Stimulated activated CD8-positive, alpha-beta memory T cell treated with anti-CD3 and anti-CD28 coated beads, Interleukin-15, amount 100 ng/mL, for 48 hours (primary cell): ENCODE measurements at places on chromosomes 11 and 22.

DNA sequence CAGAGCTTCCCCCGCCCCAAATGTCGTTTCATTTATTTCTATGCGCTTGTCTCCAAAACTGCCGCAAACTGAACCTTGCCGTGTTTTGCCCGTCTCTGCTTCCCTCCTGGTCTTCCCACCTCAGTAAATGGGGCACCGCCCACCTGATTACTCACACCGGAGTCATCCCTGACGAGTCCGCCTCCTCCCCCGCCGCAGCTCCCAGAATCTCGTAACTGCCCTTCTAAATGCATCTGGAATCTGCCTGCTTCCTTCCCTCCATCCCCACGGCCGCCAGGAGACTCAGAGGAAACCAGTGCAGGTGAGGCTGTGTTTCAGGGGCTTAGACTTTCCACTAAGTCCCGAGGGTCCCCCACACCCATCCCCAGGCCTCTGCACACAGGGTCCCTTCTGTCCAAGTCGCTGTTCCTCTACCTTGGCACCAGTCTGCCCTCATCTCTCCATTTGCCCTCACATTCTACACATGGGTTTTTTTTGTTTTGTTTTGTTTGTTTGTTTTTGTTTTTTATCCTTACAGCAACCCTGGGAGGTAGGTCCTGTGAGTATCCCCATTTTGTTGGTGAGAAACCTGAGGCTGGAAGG is 62.6 kb upstream of the PHF21B start:
- no peak for DNase-seq

DNA sequence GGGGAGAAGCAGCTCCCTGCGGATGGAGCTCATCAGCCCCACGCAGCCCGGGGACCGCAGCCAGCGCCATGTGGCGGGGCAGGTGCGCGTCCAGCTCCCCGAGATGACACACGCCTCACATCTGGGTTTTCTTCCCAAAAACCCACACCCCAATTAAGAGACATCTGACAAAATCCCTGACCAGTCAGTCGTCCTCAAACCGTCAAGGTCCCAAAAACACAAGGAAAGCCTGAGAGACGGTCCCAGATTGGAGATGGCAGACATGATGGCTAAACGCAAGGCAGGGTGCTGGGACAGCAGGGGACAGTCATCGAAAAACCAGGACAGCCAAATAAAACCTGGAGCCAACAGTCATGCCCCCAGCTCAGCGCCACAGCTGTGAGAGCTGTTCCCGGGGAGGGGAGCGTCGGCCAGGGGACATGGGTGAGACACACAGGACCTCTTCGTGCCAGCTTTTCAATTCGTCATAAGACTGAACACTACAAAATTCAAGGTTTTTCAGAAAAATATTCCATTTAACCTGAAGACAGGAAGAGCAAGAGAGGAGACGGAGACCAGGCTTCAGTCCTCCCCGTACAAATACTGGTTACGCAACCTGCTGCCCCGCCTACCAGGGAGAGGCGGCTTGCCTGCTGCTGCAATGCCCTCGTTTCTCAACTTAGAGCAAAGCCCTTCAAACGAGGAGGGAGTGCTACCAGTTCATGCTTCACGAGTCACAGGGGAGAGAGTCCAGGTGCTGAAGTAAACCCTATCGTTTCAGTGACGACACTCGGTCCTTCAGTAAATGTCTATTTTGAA is 10.5 kb downstream of the TOLLIP start:
- no peak for DNase-seq

- no peak for DNase-seq
Observed at GRCh38 chr11:115691030-115691429, 186.8 kb upstream of the CADM1 start.

DNA sequence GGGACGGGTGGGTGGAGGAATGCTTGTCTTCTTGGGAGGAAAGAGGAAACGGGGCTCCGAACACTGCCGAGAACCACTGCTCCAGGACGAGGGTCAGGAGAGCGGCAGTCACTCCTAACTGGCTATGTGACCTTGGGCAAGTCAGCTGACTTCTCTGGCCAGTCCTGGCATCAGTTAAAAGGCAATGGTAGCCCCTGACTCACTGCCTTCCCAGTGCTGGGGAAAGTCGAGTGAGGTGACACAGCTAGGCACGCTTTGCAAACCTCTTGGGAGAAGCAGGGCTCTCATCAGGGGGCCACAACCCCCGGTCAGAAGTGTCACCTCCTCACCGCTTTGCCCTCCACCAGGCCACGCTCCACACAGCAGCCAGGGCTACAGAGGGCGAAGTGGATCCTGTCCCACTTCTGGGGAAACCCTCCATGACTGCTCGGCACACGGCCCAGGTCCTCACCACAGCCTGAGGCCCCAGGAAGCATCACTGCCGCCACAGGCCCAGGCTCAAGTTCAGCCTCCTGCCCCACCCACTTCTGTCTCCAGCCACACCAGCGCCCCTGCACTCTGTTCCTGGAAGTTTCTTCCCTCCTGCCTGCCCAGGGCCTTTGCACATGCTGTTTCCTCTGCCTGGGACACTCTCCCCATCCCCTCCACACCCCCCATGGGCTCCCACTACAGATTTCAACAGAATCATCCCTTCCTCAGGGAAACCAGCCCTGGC is 16.3 kb downstream of the IL2RB start:
- DNase-seq = no peak

DNA sequence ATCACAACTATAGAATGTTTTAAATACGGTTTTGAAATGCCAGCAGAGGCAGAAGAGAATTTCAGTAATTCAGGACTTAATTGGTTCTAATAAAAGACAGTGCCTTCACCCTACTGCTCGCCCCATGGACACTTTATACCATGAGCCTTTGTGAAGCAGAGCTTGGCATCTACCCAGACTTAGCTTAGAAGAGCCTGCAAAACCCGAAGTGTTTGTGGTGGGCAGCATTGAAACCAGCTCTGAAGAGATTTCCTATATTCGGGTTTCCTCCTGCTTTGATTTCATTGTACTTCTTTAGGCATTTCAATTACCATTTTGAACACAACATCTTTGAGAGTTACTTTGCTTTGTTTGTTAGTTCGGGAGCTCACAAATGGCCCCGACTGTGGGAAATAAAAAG is 185.1 kb upstream of the MTNR1B start:
- no peak for DNase-seq

DNA sequence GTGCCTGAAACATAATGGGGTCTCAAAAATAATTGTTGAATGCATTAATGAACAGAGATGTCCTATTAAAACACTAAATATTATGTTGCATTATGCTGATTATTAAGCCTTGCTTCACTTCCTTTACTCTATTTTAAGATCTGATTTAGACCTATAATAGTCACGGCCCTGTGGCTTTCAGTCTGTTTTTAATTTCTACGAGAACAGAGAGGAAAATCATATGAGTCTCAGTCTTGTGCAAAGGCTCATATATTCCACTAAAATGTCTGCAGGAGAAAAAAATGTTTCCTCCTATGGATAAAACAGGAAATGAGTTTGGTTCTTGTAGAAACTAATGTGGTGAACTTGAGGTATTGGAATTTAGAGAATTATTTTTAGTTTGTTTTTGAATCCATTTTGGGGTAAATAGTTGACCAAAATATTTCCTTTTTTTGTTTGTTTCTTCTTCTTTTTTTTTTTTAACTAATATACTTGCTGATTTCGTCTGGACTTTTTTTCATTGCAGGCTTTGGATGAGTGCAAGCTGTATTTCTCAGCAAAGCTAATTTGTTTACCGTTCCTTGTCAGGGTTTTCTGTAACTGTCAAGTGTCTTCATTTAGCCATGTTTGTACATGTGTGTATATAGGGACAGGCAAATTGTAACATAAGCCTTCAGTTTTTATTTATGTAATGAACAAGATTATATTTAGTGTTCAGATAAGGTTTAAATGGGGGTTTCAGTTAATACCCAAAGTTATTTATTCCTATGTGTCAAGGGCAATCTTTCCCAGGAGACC is 139.1 kb upstream of the DDI1 start:
- no peak for DNase-seq

DNA sequence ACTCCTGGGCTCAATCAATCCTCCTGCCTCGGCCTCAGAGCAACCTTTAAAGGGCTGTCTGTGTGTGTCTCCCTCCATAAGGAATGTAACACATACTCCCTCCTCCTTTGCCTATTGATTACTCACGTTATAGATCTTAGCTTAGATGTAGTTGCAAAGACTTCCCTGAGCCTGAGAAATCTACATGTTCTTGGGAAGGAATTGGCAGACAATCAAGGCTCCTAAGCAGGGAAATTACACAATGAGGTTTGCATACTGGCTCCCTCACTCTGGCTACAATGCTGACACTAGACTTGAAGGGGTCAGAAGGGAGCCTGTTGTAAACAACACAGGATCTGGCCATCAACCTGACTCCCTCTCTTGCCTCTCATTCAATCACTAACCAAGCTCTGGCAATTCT is 5.2 kb upstream of the OLFML1 start:
- DNase-seq = no peak

DNA sequence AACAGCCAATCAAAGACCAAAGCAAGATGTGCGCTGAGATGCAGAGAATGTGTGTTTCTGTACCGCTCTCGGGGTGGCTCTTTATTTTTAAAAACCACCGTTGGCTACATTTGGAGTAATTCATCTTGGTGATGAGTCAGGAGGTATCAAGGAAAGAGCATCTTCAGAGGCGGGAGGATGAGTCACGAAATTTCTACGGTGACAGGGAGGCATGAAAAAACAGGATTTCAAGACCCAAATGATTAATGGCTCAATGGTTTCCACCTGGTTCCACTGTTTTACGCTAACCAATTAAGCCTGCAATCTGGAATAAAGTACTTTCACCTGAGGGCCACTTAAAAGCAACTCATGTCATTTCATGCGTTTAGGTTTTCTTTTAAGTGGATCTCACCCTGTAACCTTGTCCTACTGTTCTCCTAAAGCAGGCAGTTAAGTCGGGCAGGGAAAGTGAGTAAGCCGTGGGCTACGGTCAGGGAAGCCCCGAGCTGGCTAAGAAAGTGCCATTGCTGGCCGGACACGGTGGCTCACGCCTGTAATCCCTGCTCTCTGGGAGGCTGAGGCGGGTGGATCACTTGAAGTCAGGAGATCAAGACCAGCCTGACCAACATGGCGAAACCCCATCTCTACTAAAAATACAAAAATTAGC is 74.6 kb downstream of the CELSR1 start:
- DNase-seq = no peak

GRCh38 chr22:47189056-47189916 is 426.8 kb downstream of the TBC1D22A start:
- DNase-seq = no peak

DNA sequence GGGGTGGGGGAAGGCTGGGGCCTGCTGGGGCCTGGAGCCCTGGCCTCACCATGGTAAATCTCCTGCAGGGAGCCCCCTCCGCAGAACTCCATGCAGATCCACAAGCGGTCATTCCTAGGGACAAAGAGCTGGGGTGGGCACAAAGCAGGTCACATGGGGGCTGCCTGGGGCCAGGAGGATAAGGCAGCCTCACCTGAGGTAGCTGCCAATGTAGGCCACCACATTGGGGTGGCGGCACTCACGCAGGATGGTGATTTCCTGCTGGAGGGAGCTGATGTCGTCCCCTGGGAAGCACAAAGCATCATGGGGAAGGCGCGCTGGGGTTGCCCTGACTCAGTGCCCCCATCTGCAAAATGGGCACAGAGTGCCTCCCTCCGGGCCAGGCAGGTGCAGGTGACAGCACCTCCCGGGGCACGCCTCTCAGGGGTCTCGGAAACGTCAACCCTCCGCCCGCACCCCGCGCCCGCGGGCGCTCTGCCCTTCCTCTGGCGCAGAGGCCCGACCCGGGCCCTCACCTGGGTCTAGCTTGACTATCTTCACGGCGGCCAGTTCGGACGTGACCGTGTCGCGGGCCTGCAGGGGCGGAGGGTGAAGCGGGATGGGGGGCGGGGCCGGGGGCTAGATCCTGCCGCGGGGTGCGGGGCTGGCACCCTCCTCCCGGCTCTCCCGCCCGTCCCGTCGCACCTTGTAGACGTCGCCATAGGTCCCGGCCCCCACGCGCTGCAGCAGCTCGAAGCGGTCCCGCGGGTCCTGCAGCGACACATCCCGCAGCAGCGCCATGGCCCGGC is 450 bp downstream of the MAP4K2 start:
- DNase-seq = peak; percentile 21
